Pancreas (tissue), 10 donors: ENCODE measurements at places on chromosomes 1 and 21. TPM values are rescaled to one million over a fixed set of nuclear protein-coding genes. Genes with fewer than 3 reads are reported as not detected.

Gene CENPF
- 0.05 TPM for polyA plus RNA-seq

DNA sequence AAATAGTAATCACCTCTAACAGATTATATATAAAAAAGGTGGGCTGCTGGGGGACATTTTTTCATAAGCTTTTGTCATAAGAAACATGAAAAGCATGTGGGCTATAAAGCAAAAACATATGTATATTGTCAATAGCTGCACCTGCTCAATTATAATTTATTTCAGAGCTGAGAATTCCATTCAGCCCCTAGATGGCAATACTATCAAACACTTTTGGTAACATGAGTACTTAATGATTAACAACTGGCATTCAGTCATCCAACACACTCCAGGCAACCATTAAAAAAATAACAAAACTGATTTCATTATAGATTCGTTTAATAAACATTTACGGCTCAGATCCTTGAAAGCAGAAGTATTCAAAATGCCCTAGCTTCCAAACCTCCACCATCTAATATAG, 115.1 kb downstream of the KCTD3 start:
- DNase-seq = no peak

GRCh38 chr1:12356004-12356890, 126.4 kb downstream of the VPS13D start:
- no peak for DNase-seq

GRCh38 chr1:168728473-168729404, at the start of gene DPT:
TSS of gene DPT (minus strand) at chr1:168729206. CDS start at chr1:168729174, 32 bp downstream.
- DNase-seq = no peak

GRCh38 chr1:67748630-67749029, 63.6 kb downstream of the GADD45A start:
- DNase-seq = no peak

GRCh38 chr1:66940981-66941380, 16.2 kb downstream of the MIER1 start:
- DNase-seq = no peak

GRCh38 chr1:28259252-28259933, at the start of gene SESN2:
TSS of gene SESN2 (plus strand) at chr1:28259518. CDS start at chr1:28259848, 330 bp downstream.
- peak; percentile 98 for DNase-seq

Gene NTNG1
- polyA plus RNA-seq = 0.23 TPM

DNA sequence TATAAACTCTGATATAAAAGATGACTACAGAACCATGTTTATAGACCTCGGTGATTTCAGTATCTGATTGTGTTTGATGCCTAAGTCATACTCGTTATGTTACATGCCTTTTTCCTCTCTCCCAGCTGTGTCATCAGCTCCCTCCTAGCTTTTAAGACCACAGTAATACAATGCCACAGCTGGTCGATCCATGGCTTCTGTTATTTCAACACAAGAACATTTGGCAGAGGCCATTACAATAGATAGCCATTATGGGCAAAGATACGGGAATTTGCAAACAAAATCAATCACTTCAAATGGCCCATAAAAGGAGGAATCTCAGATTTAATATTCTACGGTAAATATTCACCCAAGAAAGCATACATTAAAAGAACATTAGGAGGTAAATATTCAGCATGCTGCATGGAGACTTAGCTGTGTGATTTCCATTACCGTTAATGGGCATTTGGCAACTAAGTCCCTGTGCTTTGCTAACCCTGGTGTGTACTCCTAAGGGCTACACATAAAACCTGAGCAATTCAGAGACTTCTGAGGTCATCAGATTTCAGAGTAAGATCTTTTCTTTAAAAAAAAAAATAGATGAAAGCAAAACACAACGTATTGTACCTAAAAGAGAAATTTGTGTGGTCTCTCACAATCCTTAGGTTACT, 153.4 kb downstream of the PIGK start:
- no peak for DNase-seq

GRCh38 chr1:200121421-200121820, 93.9 kb downstream of the NR5A2 start:
- DNase-seq = no peak

- DNase-seq = no peak
These were observed 3.9 kb upstream of the PCNX2 start for GRCh38 chr1:233299450-233299849.

DNA sequence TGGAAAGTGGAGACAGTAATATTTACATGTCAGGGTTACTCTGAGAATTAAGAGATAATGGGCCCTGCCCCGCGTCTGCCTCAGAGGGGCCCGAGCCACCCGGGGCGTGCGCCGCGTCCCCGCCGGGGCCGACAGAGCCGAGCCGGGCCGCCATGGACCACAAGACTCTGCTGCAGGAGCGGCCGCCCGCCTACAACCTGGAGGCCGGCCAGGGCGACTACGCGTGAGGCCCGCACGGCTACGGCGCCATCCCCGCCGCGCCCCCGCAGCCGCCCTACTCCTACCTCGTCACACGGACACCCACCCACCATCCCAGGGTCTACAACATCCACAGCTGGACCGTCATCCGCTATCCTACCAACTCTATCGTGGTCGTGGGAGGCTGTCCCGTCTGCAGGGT, 35.1 kb upstream of the LRRC39 start:
- no peak for DNase-seq

DNA sequence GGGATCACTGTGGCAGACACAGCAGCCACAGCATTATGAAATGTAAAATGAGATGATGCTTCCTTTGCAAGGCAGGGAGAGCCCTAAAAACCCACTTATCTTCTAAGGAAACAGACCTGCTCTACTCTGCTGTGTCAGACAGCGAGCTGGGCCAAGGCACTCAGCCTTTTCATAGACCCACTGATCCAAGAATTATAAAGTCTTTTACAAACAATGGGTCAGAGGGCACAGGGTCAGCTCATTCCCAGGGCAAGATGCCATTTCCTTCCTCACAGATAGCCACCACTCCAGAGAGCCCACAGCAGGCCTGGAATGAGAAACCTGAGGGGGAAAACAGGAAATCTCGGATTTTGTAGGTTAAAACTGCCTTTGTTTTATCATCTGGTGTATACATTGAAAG, 42.9 kb downstream of the CASQ2 start:
- no peak for DNase-seq

Gene CITED4
- polyA plus RNA-seq = 47.8 TPM

GRCh38 chr1:42484382-42484781, 21.3 kb downstream of the CCDC30 start:
- DNase-seq = no peak

Gene TXLNA
- polyA plus RNA-seq = 14.4 TPM

DNA sequence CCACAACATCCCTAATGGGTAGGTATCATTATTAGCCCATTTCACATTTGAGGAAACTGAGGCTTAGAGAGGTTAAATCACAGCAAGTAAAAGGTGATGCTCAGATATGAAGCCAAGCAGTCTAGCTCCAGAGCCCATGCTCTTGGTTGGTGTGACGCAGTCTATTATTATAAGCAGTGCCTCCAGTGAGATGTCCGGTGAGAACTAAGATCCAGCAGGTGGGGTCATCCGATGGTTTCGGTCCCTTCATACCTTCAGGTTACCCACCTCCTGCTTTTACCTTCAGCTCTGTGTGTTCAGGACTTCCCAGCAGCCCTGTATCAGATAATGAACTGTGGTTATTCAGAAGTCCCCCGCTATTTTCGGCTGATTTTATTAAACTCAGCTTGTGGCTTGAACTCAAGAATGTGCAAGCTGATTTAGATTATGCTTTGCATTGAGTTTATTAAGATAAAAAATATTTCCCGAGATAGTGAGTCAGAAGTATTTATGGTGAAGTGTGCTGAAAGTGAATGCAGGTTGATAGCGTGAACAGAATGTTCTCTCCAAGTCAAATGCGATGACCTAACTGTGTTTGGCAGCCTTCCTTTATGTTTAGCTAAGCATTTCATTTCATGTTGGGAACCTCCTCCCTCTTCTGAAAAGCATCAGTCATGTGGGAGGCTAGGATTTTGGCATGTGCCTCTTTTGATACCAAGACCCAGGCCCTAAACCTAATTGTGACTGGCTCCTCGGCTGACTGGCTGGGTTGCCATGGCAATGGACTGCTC, 160.9 kb upstream of the UBE2U start:
- DNase-seq = peak; percentile 47

- DNase-seq = no peak
These were observed 170.4 kb downstream of the VAV3 start for GRCh38 chr1:107794571-107794970.

- no peak for DNase-seq
These were observed 102.6 kb downstream of the ADSS2 start for GRCh38 chr1:244349103-244349531.

- DNase-seq = no peak
These were observed 4.4 kb downstream of the CDC42SE1 start for GRCh38 chr1:151054971-151055547.

GRCh38 chr1:231855926-231856325, 229.3 kb downstream of the DISC1 start:
- no peak for DNase-seq

GRCh38 chr1:27633640-27634176, 1.3 kb downstream of the FGR start:
- DNase-seq = no peak

GRCh38 chr1:22292011-22292788, 149.3 kb upstream of the WNT4 start:
- no peak for DNase-seq

- DNase-seq = no peak
These were observed 30.6 kb downstream of the LY9 start for GRCh38 chr1:160826546-160826945.

Gene TMOD4
- polyA plus RNA-seq = not detected

Gene SFT2D2
- polyA plus RNA-seq = 6.1 TPM

DNA sequence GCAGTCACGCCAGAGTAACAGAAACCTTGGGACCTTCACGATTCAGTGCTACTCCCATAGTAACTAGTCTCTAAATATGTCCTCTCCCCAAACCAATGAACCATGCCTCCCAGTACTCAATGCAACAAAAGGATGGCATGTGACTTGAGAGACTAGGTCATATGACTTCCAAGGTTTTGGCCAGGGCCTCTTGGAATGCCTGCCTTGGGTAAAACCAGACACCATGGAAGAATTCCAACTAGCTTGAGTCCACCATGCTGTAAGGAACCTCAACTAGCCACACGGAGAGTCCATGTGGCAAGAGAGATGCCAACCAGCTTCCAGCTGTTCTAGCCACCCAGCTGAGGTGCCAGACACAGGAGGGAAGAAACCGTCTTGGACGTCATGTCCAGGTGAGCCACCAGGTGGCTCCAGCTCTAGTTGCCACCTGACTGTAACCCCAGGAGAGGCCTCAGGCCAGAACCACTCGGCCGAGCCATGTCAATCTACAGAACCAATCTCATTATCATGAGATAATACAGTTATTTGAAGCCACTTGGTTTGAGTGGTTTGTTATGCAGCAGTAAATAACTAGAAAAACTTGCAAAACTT, 115.0 kb downstream of the SYF2 start:
- DNase-seq = no peak

DNA sequence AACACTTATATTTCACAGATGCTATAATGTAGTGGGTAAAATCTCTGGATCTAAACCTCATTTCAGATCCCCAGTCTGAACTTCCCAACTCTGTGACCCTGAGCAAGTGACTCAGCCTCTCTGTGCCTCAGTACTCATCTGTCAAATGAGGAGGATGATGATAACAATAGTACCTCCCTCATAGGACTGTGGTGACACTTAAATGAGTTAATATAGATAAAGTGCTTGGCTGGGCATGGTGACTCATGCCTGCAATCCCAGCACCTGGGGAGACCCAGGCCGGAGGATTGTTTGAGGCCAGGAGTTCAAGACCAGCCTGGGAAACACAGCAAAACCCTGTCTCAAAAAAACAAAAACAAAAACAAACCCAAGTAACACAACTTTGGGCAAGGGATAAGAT, 4.7 kb upstream of the ECE1 start:
- no peak for DNase-seq
